T-cell (primary cell): ENCODE measurements at places on chromosomes 2 and 18. TPM values are rescaled to one million over a fixed set of nuclear protein-coding genes. Genes with fewer than 3 reads are reported as not detected.

The TANC1 gene
- total RNA-seq, result 0.26 TPM

The ANKRD23 gene
- total RNA-seq, result 10.1 TPM

The HOXD3 gene
- not detected for total RNA-seq

The ARHGEF33 gene
- not detected for total RNA-seq

The DSC3 gene
- 0.18 TPM for total RNA-seq

The TUBA3D gene
- total RNA-seq, result not detected

The LYG2 gene
- not detected for total RNA-seq

The CXCR4 gene
- 1,514 TPM for total RNA-seq

The FHL2 gene
- total RNA-seq, result 1.0 TPM

The HNMT gene
- not detected for total RNA-seq

The OR6B2 gene
- total RNA-seq, result not detected

DNA sequence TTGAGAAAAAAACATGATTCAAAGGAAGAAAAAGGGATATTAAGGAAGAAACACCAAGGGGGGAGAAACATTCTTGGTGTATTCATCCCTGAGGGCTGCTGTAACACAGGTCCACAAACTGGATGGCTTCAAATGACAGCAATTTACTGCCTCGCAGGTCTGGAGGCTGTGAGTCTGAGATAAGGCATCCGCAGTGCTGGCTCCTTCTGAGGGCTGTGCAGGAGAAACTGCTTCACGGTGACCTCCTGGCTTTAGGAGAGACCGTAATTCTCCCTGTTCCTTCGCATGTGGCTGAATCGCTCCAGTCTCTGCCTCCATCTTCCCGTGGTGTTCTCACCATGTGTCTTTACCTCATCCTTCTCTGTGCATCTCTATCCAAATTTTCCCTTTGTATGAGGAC lies 490.7 kb downstream of the EIPR1 start:
- no peak for DNase-seq

- no peak for DNase-seq
Measured at GRCh38 chr2:54524226-54524991, 68.3 kb downstream of the SPTBN1 start.

DNA sequence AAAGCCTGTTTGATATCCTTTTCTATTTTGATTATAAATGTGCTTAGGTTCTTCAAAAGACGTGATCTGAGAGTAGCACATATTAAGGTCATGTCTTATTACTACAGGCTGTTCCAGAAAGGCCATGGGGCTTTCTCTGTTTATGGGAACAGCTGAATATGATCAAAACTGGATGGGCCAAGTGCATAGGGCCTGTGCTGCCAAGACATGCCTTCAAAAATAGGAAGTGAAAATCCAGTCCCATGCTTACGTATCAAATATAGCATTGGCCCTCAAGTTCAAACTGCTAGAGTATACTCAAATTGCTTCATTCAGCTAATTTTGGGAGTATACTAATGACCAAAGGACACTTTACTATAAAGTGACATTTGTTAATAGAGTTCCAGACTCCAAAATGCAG lies 24.1 kb downstream of the SLC25A52 start:
- DNase-seq, result no peak

GRCh38 chr2:118642501-118642900 lies 204.9 kb downstream of the EN1 start:
- no peak for DNase-seq

DNA sequence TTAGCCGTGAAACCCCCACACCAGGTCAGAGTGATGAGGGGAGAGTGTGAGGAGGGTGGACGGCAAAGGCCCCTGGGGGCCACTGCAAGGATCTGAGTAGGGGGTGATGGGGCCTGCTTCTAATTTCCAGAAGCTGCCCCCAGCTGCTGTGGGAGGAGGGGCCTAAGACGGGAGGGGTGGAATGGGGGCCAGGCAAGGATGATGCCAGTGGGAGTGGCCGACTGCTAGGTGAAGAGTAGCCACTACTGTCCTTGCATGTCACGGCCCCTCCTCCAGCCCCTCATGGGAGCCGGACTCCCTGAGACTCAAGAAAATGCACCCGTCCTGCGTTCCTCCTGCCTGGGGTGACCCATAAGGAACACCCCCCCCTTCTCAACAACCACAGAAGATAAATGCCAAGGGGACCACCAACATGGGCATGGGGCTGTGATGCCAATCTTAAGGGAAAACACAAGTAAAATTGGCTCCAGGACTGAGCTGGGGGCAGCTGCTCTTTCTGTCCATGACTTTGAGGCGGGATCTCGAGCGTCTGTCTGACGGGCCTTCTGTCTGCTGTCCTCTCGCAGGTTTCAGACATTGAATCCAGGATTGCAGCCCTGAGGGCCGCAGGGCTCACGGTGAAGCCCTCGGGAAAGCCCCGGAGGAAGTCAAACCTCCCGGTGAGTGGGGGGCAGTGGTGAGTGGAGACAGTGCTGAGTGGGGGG lies 24.2 kb upstream of the PRLH start:
- DNase-seq, result no peak

DNA sequence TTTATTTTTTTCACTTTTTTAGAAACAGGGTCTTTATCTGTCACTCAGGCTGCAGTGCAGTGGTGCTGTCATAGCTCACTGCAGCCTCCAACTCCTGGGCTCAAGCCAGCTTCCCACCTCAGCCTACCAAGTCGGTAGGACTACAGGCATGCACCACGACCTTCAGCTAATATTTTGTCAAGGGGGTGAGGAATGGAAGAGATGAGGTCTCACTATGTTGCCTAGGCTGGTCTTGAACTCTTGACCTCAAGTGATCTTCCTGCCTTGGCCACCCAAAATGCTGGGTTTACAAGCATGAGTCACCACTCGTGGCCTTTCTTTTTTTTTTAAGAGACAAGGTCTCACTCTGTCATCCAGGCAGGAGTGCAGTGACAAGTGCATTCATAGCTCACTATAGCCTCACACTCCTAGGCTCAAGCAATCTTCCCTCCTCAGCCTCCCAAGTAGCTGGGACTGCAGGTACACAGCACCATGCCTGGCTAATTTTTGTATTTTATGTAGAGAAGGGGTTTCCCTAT lies 13.4 kb downstream of the PPP1R7 start:
- no peak for DNase-seq

- no peak for DNase-seq
Measured at GRCh38 chr2:128805237-128805636, 486.6 kb upstream of the HS6ST1 start.

GRCh38 chr18:63464434-63464833 lies 12.3 kb upstream of the SERPINB5 start:
- no peak for DNase-seq

GRCh38 chr2:28486526-28486925 lies 9.3 kb upstream of the PLB1 start:
- DNase-seq, result no peak

- no peak for DNase-seq
Measured at GRCh38 chr2:217988840-217989204, 14.0 kb downstream of the TNS1 start.

- no peak for DNase-seq
Measured at GRCh38 chr2:167595839-167596471, 651.4 kb downstream of the STK39 start.

- DNase-seq, result no peak
Measured at GRCh38 chr2:88452565-88452905, at the start of gene FOXI3. Gene FOXI3 (minus strand): TSS chr2:88452693. CDS start chr2:88452535, 158 bp downstream.

- no peak for DNase-seq
Measured at GRCh38 chr2:81194581-81194980, 890.0 kb upstream of the LRRTM1 start.

DNA sequence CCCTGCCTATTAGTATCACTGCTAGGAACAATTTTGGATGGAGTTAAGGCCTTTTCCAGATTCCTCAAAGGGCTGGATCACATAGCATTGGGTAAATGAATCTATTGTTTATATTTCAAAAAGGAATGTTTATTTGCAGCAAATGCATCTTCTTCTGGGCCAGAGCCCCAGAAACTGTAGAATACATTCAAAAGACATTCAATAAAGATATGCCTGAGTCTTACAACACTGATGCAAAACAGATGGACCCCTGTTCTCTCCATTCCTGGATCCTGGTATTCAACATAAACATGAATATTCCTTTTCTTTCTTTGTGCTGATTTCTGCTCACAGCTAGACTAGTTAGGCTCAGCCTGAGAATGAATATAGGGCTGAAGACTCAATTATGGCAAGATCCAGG lies 227.2 kb upstream of the KLHL29 start:
- no peak for DNase-seq

- no peak for DNase-seq
Measured at GRCh38 chr2:95328358-95329125, 31.4 kb downstream of the KCNIP3 start.

- DNase-seq, result no peak
Measured at GRCh38 chr2:233811087-233811486, 33.0 kb downstream of the MROH2A start.

DNA sequence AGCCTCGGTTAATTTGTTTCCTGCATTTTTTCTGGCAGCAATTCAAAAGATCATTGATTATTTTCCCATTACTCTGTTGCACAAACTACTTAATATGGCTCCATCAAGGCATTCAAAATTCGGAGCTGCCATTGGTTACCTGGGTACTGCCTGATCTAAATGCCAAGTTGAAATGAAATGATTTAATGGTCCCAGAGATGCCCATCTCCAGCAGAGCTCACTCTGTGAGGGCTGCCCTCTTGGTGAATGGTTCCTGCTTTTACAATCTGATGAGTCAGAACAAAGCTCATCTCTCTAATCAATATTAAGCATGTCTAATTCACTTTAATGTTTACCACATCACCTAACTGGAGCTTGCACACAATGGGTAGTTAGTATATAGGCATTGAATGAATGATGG lies 126.1 kb downstream of the CTNNA2 start:
- DNase-seq, result no peak

GRCh38 chr2:18167871-18168270 lies 289.4 kb downstream of the KCNS3 start:
- DNase-seq, result no peak

DNA sequence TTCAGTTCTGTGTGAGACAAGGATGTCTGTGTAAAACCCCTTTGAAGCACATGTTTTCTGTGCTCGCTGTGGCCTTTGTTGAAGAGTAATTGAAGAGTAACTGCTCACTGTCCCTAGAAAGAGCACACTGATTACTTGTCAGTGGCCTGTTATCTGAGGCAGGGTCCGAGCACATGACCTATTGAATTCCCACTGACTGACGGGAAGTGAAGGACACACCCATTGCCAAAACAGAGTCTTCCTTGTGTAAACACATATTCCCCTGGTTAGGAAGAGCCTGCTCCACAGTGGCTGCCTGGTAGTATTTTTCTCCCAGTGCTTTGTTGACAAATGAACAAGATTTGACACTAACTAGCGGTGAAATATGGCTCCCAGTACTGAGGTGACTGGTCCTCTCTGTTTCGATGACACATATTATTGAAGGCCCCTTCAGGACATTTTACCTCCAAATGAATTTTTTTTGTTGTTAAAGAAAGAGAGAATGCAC lies 148.5 kb upstream of the GYPC start:
- no peak for DNase-seq

GRCh38 chr2:219056176-219056895 lies 4.4 kb downstream of the IHH start:
- DNase-seq, result no peak

DNA sequence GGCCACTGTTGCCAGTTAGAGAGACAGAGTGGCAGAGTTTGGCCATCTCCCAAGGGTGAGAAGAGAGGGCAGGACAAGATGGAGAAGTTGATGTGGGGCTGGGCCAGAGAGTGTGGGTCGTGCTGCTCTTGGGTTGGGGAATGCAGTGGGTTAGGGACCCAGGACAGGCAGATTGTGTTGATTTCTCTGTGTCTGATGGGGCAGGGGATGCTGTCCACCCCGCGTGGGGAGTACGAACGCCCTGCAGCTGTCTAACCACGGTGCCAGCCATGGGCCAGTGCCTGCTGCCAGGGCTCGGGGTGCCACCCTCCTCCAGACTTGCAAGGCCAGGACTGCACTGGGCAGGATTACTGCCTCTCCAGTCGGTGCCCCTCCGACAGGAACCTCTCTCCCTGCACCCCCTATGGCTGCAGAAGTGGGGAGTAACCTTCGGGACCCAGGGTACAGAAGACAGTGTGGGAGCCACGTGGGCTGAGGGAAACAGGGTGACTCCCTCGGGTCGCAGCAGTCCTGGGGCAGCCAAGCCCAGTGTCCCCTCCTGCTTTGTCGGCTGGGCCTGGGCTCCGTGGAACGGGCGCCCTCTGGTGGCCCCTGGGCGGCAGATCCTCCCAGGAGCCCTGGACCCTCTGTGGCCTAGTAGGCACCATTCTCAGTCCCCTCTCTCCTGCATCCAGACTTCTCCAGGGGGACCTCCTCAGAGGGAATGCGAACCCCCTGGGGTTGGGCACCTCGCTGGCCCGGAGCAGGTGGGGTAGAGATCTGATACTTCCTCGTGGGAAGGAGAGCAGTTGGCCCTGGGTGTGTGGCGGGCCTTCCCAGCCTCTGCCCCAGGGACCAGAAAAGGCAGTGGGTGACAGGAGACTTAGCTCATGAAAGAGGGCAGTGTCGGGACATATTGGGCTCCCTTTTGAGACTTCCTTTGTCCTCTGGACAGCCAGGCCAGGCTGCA lies 2.7 kb downstream of the GPC1 start:
- DNase-seq, result peak; percentile 36

DNA sequence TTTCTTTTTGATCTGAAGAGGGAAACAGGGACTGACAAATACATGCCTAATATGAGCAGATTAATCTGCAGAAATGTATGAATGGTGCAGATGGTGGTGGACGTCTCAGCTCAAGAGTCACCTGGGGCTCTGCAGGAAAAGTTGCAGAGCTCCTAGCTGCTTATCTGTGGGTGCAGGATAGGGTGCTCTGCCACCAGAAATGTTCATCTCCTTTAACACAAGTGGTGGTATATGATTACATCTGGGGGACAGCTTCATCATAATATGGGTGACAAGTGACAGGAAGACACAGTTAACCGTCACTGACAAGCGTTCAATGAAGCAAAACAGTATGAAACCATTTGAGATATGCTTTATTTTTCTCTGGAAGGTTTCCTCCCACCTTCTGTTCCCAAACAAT lies 121.2 kb upstream of the LINC00305 start:
- no peak for DNase-seq

DNA sequence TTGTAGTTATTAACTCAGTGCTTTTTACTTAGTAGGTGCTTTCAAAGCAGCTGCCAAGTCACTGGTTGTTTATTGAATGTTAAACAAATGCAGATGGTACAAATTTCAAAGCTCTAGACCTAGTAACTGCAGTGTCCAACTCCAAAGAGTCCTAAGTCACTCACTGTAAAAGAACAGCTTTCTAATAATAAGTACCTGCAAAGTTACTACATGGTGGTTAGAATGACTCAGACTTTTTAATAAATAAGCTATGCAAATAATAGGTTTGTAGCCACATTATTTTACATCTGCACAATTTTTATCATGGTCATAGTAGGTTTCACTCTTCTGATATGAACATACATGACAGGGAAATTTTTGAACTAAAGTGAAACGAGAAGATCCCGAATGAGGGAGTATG lies 1620.4 kb upstream of the CELF4 start:
- no peak for DNase-seq

DNA sequence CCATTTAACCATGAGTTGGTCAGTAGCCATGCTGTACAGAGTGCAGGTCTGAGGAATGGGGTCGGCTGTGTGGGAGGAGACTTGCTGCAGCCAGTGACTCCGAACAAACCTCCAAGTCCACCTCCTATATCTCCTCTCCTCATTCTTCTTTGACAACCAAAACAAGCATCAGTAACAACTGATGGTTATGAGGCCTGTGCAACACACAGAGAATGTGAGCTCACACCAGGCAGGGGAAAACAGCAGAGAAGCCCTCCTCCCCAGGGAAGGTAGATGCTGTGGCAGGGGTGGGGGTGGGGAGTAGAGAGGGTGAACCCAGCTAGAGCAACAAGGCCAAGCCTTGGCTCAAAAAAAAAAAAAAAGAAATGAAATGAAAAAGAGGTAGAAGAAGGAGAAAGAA lies 12.3 kb upstream of the CNGA3 start:
- no peak for DNase-seq

- DNase-seq, result no peak
Measured at GRCh38 chr2:1854729-1855547, 110.6 kb upstream of the PXDN start.
